ENCODE measurements at places on chromosomes 3 and 15.

- DNase-seq, result no peak
These were observed 273.2 kb upstream of the RGMA start for GRCh38 chr15:93362203-93362602.

DNA sequence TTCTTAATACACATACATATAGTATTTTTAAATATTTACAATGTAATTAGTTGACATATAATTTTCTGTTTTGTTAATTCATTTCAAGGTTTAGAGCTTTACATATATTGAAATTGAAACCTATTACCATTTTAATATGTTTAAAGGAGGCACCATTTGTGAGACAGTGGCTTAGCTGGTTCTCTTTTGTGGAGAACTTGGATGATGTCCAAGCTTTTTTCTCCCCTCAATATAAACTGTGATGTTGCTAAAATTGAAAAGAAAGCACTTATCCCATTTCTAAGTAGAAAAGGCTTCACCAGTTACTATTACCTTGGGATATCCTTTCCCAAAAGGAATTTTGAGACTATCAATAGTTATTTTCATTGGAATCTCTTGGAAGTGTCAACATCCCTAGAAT is 707.2 kb downstream of the NTRK3 start:
- DNase-seq, result no peak

DNA sequence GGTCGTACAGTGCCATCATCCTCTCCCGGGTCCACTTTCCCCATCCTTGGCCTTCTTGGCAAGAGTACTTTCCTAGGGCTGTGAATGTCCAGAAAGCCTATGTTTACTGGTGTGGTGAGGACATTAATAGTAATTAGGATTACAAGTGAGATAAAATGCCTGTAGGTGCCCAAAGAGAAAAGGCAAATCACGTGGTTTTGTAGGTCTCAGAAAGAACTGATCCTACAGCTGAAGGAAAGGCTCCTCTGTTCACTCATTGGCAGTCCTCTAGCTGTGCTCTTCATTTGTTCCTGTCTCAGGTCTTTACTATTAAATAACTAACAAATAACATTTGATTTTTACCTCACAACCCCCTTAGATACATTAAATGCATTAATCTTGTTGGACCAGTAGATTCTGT is 220.1 kb upstream of the CBLB start:
- DNase-seq, result no peak

DNA sequence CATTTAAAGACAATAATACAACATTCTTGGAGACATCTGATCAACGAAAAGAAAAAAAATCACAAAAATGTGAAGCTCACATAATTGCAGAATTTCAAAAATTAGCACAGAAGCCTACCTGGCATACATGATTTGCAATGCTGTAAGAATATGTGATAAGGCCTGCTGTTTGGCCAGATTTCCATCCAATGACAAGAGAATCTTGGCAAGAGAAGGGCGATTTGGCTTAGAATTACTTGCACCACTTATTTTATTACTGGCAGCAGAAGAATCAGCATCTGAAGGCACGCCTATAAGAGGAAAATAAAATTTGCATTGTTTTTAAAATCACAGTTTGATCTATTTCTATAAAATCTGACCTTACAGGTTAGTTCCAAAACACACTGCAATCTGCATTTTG is 70.3 kb upstream of the OCA2 start:
- no peak for DNase-seq

- no peak for DNase-seq
These were observed 486.8 kb downstream of the GABRG3 start for GRCh38 chr15:27457766-27458165.

DNA sequence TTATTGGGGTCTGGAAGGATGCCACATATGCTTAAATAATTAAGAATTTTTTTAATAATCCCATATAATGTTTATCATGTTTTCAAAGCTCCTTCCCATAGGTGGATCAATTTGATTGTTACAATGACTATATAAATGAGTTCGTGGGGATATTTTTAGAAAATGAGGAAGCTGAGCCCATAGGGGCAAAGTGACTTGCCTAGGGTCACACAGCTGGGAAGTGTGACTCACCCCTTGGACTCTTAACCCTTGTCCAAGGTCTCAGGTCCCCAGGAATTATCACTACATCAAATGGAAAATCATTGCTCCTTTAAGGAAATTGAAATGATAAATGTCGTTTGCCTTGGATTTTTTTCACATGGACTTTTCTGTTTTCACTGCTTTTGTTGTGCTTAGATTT is 161.2 kb upstream of the RGMA start:
- DNase-seq, result no peak

DNA sequence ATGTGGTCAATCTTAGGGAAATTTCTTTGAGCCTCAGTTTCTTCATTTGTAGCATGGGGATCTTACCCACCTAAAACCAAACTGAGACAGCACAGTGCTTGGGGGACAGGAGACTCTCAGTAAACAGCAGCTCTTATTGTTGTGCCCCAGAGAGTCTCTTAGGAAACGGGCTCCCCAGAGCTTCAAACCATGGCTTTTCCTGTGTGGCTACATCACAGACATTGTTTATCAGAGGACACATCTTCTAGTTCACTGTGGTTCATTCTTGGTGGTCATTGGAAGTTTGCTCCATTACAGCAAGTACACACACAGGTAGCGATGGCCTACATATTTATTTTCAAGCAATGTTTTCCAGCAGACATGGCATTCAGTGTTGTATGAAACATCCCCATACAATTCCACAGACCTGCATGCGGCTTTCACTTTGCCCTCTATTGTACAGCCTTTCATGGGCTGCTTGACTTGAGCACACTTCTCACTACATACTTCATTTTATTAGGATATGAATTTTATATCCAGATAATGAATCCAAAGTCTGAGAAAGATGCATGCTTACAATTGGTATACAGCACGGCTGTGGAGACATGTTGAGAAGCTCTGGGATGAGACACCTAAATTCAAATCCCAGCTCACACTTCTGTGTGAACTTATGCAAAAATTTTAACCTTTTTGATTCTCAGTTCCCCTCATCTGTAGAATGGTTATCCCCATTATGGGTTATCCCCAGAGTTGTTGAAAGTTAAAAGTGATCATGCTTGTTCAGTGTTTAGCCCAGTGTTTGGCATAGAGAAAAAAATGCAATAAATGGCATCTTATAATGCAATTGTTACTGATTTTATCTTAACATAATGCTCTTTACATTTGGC is 84.8 kb upstream of the ICE2 start:
- no peak for DNase-seq

GRCh38 chr15:66760097-66760967 is 58.3 kb downstream of the SMAD6 start:
- no peak for DNase-seq

DNA sequence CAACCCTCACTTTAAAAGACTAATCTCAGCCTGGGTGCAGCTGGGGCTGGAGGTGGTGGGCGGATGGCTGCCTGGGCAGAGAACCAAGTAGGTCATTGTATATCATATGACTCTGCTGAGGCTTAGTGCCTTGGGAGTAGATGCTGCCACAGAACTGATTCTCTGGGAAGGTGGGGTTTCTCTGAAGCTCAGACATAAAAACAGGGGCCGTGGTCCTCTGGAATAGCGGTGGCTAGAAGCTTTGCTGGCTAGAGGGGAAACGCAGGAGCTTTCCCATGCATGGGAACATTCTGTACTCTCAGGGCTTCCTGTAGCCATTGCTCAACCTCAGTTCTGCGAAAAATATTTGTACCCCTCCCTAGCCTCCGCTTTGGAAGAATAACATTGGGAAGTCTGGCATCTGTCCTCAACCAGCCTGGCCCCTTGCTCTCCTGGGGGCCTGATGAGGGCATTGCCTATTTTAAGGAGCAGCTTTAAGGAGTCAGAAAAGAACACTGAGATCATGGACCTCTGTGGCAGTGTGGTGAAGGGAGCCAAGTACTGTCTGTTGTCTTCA is 14.7 kb downstream of the TIMP4 start:
- no peak for DNase-seq

GRCh38 chr3:64082961-64083541 is 59.8 kb upstream of the PSMD6 start:
- DNase-seq, result no peak

- DNase-seq, result no peak
These were observed 281.9 kb upstream of the LRRFIP2 start for GRCh38 chr3:37456270-37456708.

DNA sequence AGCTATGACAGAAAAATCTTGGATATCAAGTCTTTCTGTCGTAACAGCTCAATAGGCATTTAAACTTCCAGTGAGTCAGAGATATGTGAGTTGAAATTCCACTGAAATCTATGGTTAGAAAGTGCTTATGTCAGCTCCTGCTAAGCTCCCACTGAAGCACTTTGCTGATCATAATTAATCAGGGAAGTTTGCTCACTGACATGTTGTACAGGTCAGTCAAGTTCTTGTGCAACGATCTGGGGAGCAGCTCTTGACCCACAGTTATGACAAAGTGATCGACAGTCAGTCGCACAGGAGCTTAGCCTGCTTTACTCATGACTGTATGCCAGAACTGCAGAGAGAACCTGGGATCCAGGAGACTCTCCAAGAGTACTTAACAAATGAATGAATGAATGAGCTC is 453.5 kb downstream of the SOX2 start:
- DNase-seq, result no peak

- no peak for DNase-seq
These were observed 35.6 kb upstream of the GYG1 start for GRCh38 chr3:148955544-148956346.

GRCh38 chr15:74312445-74313007 is 54.9 kb downstream of the CYP11A1 start:
- DNase-seq, result no peak
